ENCODE measurements at places on chromosomes 3 and 15.

- DNase-seq: no peak
These were observed 56.2 kb downstream of the ATP2C1 start for GRCh38 chr3:130950124-130950523.

- no peak for DNase-seq
These were observed 44.8 kb downstream of the FOXL2 start for GRCh38 chr3:138902171-138902570.

GRCh38 chr3:89116476-89116875 lies 9.1 kb downstream of the EPHA3 start:
- no peak for DNase-seq

DNA sequence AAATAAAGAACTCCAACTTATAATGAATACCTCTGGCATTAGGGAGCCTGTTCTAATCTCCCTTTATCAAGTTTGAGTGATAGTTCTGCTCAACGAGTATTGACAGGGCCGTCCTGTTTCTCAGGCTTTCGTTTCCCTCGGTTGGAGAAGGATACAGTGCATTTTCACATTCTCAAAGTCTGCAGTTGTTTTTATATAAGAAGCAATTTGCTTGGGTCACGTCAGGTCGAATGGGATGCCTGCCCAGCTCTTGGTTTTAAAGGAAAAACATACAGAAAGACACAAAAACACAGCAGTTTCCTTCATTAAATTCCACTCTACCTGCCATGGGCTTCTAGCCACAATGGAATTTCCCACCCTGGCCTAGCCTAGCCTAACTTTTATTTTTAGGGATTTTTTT lies 366.3 kb downstream of the TIGIT start:
- DNase-seq: no peak

GRCh38 chr3:38638354-38638753 lies 11.1 kb downstream of the SCN5A start:
- no peak for DNase-seq

- no peak for DNase-seq
These were observed 5.9 kb upstream of the RPS27L start for GRCh38 chr15:63163217-63163616.

DNA sequence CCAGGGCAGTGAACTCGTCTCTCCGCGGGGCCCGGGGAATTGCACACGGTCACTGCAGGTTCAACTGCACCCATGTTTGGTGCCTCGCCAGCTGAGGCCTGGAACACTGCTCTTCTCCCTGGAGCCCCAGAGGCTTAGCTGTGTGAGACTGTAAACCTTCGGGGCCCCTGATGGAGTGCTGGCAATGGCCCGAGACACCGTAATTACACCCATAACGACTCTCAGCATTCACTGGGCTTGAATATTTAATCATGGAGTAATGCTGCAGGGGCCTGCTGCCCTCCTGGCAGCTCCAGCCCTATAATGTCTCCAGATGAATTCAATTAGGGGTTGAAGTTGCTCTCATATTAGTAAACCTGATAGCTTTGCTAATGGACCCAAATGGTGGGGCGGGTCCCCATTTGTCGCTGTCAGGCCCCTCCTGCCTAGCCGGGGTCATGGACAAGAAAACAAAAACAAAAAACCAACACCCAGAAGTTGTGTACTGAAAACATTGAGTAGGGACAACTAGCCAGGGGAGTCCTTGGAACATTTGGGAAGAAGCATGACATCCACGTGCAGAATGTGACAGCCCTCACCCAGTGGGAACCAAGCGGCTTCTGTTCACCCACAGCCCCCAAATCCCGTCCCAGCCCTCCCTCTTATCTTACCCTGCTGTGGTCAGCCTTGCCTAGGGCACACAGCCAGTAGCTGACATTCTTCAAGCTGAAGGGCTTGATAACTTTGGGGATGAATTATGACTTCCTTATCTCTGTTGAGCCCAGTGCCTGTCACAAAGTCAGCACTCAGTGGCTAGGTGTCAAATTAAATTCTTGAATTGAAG lies 74.3 kb upstream of the SCN5A start:
- DNase-seq: no peak

- DNase-seq: no peak
These were observed 35.8 kb upstream of the PPM1L start for GRCh38 chr3:160720123-160720746.

GRCh38 chr3:191695131-191695814 lies 234.3 kb downstream of the PYDC2 start:
- DNase-seq: no peak

- no peak for DNase-seq
These were observed 396.6 kb downstream of the EPHB1 start for GRCh38 chr3:135191708-135192107.

DNA sequence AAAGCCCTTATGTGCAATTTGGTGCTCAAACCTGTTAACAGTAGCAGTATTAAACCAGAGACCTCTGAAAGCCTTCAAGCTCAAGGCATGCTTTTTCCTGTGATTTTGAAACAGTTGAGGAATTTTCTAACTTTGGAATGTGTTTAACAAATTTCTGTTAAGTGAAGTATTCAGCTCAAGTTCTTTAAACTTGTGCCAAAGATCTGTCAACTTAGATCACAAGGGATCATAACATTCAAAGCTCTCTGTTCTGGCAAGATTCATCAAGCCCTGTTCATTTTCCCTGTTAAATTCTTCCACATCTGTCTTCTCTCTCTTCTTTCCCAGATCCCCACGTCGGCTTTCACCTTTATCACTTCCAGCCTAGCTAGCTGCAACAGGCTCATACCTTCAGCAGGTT lies 28.8 kb upstream of the RYK start:
- no peak for DNase-seq

DNA sequence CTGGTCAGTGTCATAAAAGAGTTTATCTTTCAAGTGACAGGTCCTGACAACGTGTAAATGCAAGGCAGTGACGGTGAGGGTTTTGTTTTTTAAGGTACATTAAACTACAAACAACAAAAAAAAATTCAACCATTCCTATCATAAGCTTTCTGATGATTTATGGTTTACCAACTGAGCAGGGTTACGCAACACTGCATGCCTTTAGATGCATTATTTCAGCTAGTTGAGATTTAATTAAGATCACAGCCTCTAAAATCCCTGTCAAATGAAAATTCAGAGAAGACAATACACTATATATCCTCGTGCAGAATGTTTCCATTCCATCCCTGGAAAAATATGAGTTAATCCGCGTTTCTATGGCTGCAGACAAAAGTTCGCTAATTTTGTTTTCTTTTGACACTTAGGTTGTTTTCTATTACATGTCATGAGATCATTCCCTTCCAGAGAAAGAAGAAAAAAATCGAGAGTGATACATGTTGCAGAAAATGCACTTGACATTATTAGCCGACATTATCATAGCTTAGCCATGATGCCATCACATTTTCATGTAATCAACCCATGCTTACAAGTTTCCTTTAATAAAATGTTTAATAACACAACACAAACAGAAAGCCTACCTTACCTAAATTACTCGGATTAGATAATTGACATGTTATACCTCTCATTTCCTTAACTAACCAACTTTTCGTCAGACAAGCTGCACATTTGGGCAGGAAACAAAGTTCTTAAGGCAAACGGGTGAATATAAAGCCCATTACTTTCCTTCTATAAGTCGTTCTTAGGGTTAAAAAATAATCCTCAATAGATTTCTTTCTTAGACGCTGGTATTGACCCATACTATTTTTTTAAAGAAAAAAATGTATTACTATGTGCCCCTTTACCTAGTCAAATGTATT lies 521.2 kb downstream of the FOXP1 start:
- DNase-seq: no peak

DNA sequence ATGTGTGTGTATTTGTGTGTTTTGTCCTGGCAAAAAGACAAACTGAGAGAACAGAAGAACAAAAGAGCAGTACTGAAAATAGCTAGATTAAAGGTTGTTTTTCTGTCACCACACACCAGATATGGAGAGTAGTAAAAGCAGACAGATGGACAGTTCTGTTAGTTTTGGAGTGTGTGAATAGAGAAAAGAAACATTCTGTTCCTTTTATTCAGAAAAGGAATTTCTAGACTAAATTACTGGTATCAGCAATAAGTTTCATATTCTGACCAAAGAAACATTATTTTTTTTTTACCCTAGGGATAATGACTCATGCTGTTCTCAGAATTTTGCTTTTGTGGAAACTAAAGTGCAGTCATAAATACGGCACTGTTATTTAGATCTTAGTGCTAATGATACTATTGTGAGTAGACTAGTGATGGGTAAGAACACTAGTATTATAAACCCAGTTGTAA lies 32.9 kb downstream of the PIK3CA start:
- no peak for DNase-seq

DNA sequence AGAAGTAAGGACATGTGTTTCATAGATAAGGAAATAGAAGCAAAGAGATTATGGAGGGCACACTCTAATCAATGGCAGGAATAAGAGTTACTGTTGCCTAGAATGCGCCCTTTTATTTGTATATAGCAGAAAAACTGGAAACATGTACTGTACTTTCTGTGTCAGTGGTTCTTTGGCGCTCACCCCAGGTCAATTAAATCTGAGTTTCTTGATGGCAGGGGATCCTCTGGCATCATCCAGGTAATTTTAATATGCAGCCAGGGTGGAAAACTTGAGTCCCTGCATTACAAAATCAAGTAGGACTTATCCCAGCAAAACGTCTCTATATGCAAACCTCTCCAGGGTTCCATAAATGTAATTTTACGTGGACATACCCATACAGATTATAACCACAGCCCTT lies 284.1 kb downstream of the IL5RA start:
- DNase-seq: no peak

DNA sequence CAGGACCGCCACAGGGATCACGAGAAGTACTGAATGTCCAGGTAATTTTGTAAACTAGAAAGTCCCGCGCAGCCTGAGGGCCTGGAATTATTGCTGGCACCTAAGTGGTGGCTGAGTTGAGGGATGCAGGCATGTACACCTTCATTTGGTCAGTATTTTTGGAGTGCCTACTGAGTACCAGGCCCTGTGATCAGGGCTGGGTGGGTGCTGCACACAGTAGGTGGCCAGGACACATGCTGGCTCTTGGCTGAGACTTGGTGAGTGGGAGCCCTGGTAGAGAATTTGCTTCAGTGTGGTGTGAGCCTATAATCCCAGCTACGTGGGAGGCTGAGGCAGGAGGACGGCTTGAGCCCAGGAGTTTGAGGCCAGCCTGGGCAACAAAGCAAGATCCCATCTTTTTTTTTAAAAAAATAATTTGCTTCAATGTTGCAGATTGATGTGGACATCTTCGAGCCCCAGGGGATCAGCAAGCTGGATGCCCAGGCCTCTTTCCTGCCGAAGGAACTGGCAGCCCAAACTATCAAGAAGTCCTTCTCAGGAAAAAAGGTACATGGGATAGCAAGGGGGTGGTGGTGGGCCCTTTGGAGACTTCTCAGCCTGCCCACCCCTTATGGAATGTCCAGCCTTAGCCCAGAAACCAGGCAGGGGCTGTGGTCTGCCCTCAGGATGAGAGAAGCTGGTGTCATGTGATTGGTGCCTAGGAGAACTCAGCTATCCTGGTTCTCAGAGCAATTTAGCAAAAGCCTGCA lies 2.6 kb downstream of the ITIH1 start:
- no peak for DNase-seq

- no peak for DNase-seq
These were observed 23.7 kb upstream of the C3orf49 start for GRCh38 chr3:63795438-63795837.

- DNase-seq: no peak
These were observed 28.7 kb downstream of the SST start for GRCh38 chr3:187641320-187642016.

DNA sequence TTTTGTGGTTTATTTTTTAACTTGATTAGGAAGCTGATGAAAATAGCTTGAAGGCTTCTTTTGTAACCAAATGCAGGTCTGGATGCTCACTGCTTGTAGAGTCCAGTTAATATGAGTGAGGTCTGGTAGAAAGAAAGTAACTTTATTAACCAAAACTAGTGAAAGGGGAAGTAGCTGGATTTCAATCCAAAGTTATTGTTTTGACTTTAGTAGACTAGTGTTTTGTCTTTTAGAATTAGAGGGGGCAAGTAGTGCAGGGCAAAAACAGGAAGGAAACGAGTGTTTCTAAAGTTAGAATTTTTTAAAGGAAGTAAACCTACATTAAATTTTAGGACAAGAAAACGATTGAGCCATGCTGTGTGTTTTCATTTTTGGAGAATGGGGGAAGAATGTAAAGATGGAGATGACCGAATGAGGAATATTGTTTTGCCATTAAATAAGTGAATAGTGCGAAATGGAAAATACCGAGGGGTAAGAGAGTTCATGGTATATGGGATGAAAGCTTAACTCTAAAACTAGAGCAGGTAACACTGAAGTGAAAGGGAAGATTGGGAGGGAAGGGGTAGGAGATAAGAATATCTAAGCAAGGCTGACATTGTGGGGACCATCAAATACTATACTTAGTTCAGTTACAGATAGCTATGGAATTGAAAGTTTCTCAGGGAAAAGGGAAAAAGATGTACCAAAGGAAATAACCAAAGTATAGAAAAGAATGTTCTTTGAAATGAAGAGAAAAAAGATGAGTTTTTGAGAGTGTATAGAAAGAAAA lies 40.0 kb downstream of the USP3 start:
- DNase-seq: no peak

DNA sequence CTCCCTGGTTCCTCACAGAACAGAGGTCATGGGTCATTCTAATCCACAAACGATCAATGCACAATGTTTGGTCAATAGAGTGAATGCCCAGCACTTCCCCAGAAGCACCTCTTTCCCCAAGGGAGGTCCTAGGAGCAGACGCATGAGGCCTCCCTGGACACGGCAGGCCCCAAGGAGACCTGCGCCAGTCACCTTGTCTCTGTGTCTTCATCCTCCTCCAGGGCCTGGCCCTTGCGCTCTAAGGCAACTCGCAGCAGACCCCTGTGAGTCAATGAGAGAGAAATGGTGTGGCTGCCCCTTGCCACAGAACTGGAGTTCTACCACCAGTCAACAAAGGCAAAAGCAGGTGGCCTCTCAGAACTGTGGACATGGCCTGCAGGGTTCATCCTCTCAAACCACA lies 18.1 kb downstream of the ALS2CL start:
- DNase-seq: no peak

DNA sequence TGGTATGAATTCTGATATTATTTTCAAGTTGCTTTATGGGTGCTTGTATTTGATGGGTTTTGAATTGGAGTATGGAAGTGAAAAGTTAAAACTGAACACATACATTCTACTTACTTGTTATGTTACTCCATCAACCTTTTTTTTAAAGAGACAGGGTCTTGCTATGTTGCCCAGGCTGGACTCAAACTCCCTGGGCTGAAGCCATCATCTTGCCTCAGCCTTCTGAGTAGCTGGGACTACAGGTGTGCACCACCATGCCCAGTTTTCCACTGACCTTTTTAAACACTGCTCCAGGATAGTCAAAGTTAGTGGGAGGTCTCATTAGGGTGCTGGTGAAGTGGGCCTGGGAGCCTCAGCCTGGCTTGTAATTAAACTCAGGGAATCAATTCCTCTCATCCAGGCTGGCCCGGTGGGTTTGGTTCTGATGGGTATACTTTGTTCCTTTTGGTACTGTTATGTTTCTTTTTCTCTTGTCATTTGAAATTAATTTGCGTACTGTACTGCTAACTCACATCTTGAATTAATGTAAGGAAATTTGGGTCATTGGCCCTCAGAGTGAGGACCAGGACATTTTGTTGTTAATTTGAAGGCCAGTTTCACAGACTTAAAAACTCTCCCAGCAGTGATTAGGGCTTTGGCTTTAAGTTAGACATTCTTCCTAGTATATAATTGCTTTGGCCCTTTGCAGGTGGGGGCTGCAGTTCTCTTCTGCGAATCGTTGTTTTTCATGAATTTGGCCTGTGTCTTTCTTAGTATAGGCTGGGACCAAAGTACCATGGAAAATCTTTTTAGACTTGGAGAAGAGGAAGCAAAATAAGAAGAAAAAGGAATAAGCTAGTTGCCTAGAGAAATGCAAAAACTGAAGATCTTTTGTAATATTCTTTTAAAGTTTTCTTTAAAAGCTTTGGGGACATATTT lies 66.9 kb downstream of the FNDC3B start:
- no peak for DNase-seq

GRCh38 chr15:99467853-99468464 lies 97.8 kb upstream of the MEF2A start:
- DNase-seq: no peak
